Right cardiac atrium (tissue), 5 donors: ENCODE measurements at places on chromosomes 6 and 20. TPM values are rescaled to one million over a fixed set of nuclear protein-coding genes. Genes with fewer than 3 reads are reported as not detected.

The MAK gene
- 0.14 TPM for polyA plus RNA-seq

DNA sequence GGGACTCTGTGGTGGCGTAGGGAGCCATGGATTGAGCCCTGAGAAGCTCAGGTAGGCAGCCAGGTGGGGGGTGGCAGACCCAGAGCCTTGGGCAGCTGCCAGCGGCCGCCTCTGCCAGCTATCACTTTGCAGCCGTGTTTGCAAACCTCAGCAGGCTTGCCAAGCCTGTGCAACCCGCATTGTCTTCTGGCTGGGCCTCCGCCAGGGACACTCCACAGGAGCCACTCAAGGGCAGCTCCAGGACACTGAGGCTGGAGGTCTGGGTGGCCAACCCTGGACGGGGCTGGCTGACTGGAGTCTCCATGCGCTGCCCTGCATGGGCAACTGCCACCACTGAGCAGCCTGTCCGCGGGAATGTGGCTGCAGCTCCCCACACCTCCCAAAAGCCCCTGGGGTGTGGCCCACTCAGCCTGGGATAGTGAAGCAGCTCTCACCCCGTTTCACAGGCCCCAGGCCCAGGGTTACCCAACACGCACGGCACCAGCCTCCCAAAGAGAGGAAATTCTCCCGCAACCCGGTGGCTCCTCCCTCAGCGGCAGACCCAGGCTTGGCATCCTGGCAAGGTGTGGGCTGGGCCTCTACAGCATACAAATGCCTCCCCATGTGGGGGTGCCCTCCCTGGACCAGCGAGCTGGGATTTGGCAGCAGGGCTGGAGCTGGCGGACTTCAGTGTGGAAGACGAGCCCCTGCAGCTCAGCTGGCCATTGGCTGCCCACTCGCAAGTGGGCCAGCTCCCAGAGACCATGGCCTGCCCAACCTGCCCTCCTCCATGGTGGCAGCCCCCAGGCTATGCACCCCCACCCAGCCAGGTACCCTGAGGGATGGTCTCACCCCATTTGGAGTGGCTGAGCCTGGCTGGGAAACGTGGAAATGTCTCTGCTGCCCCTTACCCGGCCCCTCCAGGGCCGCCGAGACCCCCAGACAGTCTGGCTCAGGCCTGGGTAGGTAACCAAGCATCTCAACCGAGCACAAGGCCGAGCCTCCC lies 2.9 kb downstream of the CHRNA4 start:
- peak; percentile 87 for DNase-seq

GRCh38 chr20:31925631-31926030 lies 26.2 kb downstream of the PDRG1 start:
- DNase-seq, result no peak

The DNAJC5 gene
- 32.2 TPM for polyA plus RNA-seq

GRCh38 chr6:259316-259715 lies 33.0 kb upstream of the DUSP22 start:
- no peak for DNase-seq

DNA sequence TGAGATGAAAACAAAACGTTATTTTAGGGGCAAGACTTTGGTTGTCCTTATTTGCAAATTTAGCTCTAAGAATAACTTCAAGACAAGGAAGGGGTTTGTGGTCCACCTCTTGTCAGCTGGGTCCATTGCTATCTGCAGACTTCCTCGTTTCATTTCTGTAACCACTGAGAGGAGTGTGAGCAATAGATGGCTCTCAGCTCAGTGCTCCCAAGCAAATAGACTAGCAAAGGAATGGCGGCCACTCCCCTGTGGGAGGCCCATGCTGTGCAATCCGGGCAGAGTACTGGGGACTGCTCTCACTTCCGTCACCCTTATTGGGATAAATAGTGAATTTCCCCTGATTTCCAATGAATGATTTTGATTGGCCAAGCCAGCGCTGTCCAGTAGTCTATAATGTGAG lies 176.6 kb downstream of the ZDHHC14 start:
- DNase-seq, result no peak

The BMP7 gene
- polyA plus RNA-seq, result 22.4 TPM

The SRF gene
- polyA plus RNA-seq, result 55.3 TPM

DNA sequence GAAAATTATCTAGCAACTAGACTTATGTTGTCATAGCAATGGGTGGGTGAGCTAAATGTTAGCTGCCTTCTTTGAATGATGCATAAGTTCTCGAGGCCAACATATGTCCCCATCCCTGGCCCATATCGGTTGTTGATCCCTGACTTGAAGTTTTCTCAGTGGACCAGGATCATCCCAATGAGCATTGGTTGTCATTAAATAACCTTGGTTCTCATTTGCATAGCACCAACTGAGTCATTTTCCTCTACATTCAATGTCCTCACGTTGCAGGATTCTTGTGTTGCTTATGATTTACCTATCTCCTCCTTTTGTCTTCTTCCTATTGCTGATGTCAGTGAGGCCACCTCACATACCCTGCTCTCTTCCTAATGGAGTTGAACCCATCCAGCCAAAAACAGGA lies 12.1 kb upstream of the AHCY start:
- DNase-seq, result no peak

The PMEPA1 gene
- 17.3 TPM for polyA plus RNA-seq
